Ovary (tissue), 10 donors: ENCODE measurements at places on chromosomes 2 and 18. TPM values are rescaled to one million over a fixed set of nuclear protein-coding genes. Genes with fewer than 3 reads are reported as not detected.

The CLEC4F gene
- total RNA-seq = 1.4 TPM

The BMP10 gene
- not detected for total RNA-seq

The DSEL gene
- 11.0 TPM for total RNA-seq

The COLEC12 gene
- total RNA-seq = 4.9 TPM

The OR6B2 gene
- total RNA-seq = not detected

The ZSWIM2 gene
- not detected for total RNA-seq

The SGPP2 gene
- 2.1 TPM for total RNA-seq

The MLPH gene
- 30.7 TPM for total RNA-seq

The DSC3 gene
- 0.37 TPM for total RNA-seq

GRCh38 chr2:109171444-109172334, 42.7 kb downstream of the SH3RF3 start:
- DNase-seq = peak; percentile 71

DNA sequence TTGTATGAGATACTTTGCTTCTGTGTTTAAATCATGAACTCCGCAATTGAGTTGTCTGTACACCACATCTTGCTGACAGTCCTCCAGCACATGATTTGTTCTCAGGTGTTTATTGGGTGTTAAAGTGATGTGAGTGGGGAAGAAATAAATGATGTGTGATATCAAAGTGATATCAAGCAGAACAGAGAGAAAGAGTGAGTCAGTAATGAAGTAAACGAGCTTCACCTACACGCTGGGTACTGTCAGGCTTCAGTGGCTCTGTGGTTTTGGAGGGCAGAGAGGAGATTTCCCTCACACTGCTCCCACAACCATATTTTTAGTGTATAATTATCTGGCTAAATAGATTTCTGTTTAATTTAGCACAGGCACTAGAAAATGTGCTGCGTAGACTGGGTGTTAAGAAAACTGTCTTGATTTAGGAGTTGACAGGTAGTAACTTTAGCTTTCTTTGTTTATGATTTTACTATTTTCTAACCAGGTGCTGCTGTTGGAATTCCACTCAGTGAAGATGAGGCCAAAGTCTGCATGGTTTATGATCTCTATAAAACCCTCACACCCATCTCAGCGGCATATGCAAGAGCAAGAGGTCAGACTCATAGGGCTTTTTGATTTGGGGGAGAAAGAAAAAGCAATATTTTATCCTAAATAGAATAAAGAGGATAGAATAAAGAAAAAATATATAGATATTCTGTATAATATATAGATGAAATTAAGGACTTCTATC, 21.2 kb downstream of the ATIC start:
- DNase-seq = no peak

GRCh38 chr18:62643181-62643580, 72.2 kb upstream of the PHLPP1 start:
- DNase-seq = no peak

- no peak for DNase-seq
These were observed 777.0 kb downstream of the TSN start for GRCh38 chr2:122532481-122532880.

DNA sequence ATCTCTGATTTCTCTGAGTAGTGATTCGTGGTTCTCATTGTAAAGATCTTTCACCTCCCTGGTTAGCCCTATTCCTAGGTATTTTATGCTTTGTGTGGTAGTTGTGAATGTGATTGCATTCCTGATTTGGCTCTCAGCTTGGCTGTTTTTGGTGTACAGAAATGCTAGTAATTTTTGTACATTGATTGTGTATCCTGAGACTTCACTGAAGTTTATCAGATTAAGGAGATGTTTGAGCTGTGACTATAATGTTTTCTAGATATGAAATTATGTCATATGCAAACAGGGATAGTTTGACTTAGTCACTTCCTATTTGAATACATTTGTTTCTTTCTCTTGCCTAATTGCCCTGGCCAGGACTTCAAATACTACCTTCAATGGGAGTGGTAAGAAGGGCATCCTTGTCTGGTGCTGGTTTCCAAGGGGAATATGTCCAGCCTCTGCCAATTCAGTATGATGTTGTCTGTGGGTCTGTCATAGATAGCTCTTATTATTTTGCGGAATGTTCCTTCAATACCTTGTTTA, 251.9 kb upstream of the ZNF804A start:
- DNase-seq = no peak

DNA sequence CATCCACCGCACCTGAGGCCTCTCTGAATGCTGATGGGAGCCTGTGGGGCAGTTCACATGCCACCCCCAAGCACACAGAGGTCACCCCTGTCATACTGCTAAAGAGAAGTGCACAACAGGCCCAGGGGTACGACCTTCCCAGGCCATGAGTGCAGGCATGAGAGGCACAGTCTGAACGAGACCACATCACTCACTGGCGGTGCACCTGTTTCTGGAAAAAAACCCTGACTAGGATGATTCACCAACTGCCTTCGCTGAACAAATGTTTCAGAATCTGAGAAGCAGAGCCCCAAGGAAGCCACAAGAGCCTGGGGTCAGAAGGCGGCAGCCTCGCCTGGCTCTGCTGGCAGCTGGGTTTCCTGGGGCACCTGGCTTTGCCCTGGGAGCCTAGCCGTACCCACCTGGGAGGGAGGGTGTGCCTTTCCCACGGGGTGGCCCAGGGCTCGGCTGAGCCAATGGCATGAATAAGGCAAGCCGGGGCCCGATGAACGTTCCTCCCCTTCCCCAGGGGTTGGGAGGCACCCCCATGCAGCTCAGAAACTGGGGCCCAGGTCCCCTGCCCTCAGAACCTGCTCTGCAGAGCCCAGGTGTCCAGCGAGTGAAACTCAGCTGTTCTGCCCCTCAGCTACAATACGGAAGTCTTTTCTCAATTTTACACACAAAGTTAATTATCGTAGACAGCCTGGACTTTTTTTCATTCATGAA, 73.8 kb downstream of the HDAC4 start:
- peak; percentile 43 for DNase-seq

GRCh38 chr18:34820360-34821065, 110.4 kb downstream of the DTNA start:
- DNase-seq = no peak

GRCh38 chr2:152594792-152595191, 122.5 kb downstream of the PRPF40A start:
- DNase-seq = no peak

DNA sequence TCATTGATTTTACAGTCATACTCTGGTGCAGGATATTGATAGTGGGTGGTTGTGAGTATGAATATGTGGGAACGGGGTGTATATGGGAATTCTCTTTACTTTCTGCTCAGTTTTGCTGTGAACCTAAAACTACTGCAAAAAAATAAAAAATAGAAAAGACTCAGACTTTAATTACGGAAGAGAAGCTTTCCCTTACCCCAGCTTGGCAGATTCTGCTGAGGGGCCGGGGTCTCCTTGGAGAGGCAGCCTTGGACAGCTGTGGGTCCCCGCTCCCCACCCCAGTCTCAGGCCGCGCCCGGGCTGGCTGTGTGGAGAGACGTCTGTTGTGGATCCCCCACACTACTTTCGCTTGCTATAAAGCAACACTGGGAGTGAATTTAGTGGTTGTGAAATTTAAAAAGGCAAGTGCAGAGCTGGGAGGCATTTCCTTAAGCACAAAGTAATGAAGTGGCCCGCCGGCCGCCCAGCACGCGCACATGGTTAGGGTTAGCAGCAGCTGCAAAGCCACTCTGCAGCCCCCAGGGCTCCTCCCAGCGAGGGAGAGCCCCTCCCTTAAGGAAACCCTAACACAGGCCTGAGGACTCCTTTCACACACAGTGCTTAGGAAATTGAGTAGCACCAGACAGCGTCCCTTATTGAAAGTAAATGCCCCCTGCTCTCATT, 102.4 kb downstream of the DDX1 start:
- no peak for DNase-seq

GRCh38 chr2:102436323-102436722, 13.4 kb downstream of the IL18RAP start:
- no peak for DNase-seq

GRCh38 chr2:138059487-138060300, 95.4 kb downstream of the HNMT start:
- no peak for DNase-seq

DNA sequence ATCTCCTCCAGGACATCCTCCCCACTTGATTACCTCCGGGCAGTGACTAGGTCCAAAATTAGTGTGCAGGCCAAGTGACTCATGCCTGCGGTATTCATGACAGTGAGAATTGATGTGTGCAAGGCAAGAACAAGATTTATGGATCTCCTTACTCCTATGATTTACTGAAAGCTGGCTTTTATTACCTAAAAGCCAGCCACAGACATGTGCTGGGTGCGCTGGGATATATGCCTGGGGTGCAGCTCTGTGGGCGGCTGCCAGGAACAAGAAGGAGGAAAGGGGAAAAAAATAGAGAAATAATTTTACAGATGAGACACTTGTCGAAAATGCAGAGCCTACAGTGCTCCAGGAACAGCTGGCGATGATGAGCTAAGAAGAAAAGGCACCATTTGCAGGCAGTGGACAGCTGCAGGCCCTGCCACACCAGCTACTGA, 359.3 kb downstream of the CMPK2 start:
- no peak for DNase-seq

- DNase-seq = no peak
These were observed 741.4 kb upstream of the LRRTM4 start for GRCh38 chr2:78263571-78263970.

- DNase-seq = no peak
These were observed 19.4 kb downstream of the AGFG1 start for GRCh38 chr2:227491386-227491785.

GRCh38 chr2:219436491-219436890, 1.8 kb downstream of the SPEG start:
- DNase-seq = no peak

GRCh38 chr2:7272210-7272609, 355.0 kb downstream of the RNF144A start:
- no peak for DNase-seq

DNA sequence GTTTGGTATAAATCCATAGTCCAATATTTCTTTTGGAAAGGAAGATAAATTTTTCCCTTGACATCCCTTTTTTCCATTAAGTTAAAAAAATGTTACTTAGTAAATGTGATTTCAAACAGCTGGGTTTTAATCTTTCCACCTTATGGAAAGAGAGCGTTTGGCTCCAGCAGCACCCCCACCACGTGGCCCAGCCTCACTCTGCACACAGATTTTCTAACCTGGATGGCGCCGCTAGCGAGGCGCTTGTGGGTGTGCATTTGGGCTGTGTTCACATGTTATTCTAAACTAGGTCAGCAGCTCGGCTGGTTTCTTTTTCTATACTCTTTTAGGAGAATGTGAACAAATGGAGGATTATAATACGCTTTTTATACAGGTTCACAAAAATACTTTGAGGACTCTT, 218.0 kb downstream of the LDLRAD4 start:
- DNase-seq = no peak

DNA sequence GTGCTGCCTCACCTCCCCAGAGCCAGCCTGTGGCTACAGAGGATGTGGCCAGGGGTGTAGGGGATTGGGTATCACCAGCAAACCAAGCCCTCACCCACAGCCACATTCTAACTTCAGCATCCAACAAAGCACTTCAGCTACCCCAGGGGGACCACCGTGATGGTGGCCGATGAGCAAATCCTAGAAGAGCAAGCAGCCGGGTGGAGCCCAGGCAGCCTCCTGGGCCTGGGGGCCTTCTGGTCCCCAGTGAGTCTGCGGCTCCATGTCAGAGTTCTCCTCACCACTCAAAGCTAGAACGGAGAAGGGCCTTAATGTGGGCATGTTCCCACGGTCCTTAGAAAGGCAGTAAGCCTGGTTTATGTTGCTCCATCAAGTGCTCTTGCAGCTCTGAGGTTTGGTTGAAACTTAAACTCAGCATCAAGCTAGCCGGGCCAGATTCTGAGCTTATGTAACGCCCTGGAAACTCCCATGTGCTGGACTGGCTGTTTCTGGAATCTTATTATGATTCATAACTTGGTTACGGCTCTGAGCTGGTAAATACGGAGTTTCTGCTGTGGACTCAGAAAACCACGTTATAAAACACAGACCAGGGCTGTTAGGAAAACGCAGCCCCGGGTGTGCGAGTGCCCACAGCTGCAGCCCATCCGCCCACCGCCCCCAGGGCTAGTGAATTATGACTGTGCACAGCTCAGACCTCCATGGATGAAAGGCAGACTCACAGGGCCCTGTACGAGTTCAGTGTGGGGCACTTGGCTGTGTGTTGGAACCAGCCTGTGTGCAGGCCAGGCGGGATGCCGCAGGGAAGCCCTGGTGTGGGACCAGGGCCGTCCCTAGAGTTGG, 99.8 kb downstream of the SEPTIN10 start:
- peak; percentile 35 for DNase-seq

GRCh38 chr18:4597301-4597700, 142.2 kb upstream of the DLGAP1 start:
- no peak for DNase-seq

DNA sequence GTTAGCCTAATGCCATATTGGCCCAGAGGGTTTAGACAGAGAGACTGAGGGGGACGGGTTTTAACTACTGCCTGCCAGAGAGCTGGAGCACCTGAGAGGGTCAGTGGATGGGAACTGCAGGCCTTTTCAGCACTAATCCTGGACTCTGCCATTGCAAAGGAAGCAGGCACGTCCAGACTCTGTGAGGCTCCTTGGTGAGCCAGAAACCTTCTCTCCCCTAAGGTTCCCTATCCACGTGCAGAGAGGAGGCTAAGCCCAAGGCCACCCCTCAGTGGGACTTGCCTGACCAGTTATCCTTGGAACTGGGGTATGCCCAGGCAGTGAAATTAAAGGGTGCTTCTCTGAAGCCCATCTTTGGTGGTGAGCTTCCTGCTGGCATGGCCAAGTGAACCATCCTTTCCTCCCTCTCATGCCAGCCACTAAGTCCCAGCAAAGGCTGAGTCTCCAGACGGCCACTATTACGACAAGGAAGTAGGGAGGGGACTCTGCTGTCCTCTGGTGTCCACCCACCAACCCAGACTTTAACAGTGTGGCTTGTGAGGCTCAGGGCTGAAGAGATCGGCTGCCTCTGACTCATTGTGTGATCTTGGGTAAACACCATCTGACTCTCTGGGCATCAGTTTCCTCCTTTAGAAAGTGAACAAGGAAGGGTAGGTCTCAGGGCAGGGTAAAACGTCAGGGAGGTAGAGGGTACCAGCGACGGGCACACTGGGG, 3.9 kb upstream of the MLPH start:
- DNase-seq = no peak

DNA sequence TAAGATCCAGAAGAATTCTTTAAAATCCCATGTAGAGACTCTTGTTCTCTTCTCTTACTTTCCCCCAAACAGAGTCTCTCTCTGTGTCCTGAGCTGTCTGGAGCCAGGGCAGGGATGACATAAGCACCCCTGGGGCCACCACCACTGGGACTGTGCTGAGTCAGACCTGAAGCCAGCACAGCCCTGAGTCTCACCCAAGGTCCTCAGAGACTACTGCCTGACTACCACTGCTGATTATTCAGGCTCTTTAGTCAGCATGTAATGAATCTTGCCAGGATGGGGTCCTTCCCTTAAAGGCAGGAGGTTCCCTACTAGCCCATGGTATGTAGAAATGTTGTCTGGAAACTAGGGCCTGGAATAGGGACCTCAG, 34.9 kb upstream of the DYNC1I2 start:
- no peak for DNase-seq

DNA sequence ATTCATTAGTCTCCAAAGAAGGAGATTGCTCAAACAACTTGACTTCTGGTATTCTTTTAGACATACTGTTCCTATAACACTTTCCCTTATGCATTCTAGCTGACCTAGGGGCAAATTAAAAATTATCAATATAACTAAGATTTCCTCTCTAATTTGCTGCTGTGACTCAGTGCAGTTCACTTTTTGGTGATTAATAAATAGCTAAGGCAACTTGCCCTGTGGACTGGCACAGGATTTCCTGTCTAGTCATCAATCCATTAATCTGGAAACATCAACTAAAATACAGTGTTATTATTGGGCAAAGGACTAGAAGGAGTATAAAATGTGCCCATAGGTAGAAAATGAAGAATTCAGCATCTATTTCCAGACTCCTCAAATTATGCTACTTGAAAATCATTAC, 83.5 kb upstream of the SERPINE2 start:
- no peak for DNase-seq

GRCh38 chr2:161246281-161246680, 61.9 kb upstream of the PSMD14 start:
- DNase-seq = no peak
